ENCODE measurements at places on chromosomes 11 and 22. TPM values are rescaled to one million over a fixed set of nuclear protein-coding genes. Genes with fewer than 3 reads are reported as not detected.

The NPAS4 gene
- total RNA-seq, result not detected

The OR51B2 gene
- total RNA-seq, result not detected

The BTG4 gene
- not detected for total RNA-seq

The BATF2 gene
- total RNA-seq, result not detected

The BARX2 gene
- not detected for total RNA-seq

The RBFOX2 gene
- total RNA-seq, result 6.6 TPM

The PSMD13 gene
- 250 TPM for total RNA-seq

The STK33 gene
- total RNA-seq, result 2.5 TPM

The CCDC188 gene
- total RNA-seq, result not detected

The NXPE4 gene
- total RNA-seq, result not detected

The CASP4 gene
- total RNA-seq, result 56.0 TPM

All from activated CD8-positive, alpha-beta memory T cell treated with anti-CD3 and anti-CD28 coated beads for 36 hours (primary cell).